Nephron progenitor cell (in vitro differentiated cells): ENCODE measurements at places on chromosomes 13 and 19.

DNA sequence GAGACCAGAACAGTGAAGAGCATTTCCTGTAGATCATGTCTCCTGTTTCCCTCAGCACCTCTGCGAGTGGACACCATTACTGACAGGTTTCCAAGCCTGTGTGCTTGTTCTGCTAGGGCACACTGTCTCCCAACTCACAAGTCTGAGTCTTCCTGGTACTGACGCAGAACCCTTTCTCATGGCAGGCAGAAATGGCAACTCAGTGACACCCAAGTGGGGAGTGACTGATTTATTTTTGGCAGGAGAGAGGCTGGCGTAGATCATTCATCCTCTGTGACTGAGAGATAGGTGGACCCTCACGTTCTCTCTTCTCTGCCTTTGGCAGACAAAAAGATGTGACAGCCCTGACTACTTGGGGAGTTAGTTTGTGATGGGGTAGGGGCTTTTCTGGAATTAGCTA, 183.4 kb downstream of the RFC3 start:
- no peak for DNase-seq

- no peak for DNase-seq
Measured at GRCh38 chr13:30846311-30846710, 59.8 kb upstream of the MEDAG start.

DNA sequence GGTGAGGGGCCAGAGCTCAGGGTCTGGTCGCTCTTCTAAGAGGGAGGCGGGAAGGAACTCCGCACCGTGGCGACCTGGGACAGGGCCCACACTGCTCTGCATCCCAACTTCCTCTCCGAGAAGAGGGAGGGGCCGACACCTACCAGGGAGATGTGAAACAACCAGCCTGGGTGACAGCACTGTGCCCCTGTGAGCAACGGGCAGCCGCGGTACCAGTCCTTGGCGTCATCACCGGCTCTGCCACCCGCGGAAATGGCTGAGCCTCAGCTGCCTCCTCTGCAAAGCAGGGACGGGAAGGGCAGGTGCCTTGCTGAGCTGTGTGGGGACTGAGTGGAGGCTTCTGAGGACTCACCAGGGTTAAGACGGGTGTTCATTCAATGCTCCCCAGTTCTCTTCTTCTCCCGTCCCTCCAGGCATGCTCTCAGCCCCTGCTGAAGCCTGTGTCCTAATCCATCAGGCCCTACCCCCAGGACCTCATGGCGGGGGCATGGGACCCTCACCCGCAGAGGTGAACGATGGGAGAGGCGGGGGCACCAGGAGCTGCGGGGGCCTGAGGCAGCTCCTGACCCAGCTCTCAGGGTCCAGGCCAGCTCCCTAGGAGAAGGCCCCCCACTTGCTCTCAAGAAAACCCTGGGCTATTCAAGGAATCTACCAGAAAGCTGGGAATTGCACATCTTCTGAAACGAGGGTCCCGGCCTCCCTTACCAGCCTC, 9.3 kb downstream of the ZNF787 start:
- no peak for DNase-seq

- DNase-seq: no peak
Measured at GRCh38 chr13:51269039-51269438, 46.8 kb downstream of the FAM124A start.

DNA sequence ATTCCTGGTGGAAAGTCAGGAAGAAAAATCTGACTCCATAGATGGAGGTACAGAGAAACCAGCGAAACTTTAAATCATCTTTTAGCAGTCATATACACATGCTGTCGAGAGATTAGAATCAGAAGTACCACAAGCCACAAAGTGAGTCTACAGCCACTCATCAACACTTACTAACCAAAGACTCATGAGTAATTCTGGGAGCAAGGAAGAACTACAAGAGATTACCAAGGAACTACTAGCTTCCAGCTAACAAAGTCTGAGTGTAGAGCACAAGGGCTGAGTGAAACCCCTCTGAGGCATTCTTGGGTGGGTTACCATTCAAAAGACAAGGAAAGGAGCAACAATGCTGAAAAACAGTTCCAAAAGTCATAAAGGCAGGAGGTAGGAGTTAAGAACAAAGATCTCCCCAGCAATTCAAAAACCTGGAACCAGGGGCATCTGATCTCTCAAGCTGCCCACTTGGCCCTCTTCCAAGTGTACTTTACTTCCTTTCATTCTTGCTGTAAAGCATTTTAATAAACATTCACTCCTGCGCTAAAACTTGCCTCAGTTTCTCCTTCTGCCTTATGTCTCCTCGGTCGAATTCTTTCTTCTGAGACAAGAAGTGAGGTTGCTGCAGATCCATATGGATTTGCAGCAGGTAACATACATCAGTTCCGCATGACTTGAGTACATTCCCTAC, 13.0 kb downstream of the RBM26 start:
- no peak for DNase-seq

GRCh38 chr13:25630329-25630900, 258.6 kb downstream of the ATP8A2 start:
- DNase-seq: no peak

DNA sequence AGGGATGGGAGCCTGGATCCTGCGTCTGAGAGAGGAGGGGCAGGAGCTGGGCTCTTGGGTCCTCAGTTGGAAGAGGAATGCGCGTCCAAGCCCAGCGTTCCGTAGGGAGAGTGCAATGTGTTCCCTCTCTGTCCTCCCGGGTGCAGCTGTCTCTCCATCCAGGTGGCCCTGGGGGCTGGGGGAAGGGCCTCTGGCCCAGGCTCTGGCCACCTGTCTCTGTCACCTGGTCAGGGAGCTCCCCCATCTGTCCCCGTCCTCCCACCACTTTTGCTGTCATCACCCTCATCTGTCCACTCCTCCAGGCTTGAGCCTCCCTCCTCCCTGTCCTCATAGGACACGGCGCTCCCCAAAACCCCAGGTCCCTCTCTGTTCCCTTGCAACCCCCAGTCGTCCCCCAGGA, 3.7 kb upstream of the SBK2 start:
- DNase-seq: no peak

DNA sequence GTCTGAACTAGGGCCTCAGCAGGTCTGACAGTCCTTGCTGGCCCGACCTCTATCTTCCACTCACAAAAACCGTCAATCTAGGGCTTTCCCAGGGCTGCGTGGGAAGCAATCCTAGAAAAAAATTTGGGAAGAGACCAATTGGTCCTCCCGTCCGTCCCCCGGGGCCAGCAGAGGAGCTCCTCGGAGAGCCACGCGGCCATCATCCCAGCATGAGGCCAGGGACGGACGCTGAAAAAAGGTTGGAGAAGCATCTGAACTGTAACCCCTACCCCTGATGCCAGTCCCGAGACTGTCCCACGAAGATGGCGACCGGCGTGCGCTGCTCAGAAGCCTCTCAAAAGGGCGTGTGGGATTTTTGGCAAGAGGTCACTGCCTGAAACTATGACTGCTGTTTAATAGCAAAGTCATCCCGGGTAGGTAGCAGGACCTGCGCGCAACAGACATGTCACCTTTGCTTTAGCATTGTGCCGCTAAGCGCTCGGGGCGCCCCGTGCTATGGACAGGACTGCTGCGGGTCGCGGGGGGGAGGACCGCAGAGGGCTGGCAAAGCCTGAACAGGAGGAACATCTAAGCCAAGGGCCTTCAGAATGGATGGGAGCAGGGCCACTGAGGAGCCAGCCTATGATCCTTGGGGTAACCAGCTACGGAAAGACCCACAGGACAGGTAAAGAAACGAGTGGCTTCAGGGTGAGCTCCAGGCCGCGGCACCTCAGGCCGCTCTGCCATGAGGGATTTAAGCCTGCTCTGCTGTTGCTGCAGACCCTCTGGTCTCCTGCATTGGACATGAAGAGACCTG, 10.6 kb downstream of the AKAP8 start:
- DNase-seq: no peak

DNA sequence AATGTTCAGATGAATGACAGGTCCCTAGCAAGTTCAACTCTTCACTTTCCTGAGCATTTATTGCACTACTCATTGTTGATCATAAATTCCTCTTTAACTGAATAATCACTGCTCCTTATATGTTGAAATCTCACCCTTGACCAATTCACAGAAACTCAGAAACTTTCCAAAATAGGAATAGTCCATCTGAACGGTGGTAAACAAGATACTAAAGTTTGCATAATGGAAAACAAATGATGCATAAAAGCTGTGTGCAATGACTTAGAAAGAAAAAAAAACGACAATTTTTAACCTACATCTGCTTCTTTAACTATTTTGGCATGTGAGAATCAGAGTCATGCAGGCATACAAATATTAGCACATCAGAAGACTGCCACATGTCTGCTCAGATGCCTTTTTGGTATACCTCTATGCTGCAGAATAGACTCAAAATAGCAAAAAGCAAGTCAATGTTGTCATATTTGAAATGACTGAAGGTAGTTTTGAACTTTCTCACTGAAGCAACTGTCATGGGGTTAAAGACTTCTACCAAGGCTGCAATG, 34.8 kb downstream of the SLC10A2 start:
- DNase-seq: no peak

DNA sequence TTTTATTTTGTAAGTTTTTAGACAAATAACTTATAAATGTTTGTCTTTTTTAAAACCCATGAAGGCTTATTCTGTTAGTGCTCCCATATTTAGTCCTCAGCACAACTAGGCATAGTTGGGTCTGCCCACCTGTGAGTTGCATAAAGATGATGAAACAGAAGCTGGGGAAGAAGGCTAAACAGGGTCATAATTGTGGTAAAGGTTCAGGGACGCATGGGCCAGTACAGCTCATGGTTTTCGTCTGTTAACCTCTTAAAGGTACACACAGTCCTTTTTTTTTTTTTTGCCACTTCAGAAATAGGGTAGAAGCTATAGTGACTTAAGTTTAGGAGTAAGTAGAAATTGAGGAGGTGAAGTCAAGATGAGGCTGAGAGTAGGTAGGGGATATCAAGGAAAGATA, 58.3 kb downstream of the TM9SF2 start:
- DNase-seq: no peak

DNA sequence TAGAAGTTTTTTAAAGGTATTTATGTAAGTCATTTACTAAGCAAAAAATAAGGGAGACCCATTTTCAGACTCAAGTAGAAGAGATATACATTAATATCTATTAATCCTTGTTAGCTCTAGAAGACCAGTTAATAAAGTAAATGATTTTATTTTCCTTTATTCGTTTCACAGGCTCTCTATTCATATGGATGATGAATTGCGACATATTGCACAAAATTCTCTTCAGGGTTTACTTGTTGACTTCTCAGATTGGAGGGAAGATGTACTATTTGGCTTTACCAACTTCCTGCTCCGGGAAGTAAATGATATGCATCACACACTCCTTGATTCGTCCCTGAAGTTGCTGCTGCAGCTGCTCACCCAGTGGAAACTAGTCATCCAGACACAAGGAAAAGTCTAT, 139.3 kb downstream of the FRY start:
- DNase-seq: no peak

- no peak for DNase-seq
Measured at GRCh38 chr19:31553112-31553845, 204.0 kb upstream of the TSHZ3 start.

DNA sequence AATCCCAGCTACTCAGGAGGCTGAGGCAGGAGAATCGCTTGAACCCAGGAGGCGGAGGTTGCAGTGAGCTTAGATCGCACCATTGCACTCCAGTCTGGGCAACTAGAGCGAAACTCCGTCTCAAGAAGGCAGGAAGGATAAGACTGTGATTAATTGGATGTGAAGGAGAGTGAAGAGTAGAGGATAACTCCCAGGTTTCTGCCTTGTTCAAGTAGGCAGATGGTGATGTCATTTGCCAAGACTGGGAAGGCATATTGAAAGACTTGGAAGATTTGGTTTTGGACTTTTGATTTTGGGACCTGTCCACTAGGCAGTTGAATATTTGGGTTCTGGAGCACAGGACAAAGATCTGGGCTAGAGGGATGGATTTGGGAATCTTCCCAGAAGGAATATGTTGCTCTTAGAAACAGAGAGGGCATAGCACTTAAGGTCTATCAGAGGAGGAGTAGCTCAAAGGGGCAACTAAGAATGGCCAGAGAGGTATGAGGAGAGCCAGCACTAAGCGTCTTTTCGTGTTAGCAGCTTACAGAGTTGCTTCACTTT, 20.0 kb downstream of the GARRE1 start:
- DNase-seq: no peak

DNA sequence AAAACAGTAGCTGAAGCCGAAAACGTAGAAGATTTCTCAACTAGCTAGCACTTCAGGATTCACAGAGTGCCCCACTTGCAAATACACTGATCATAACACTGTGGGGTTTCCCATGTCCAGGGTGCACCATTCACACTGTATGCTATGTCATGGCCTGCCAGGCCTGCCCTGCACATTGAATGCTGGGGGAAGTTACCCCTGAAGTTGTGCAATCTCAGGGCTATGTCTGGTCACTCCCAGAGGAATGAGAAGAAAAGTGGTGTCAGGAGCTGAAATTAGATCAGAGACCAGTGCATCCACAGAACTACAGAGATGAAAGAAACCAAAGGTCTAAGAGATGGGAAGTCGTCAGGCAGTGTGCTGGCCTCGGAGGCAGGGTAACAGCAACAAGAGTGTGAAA, 196.8 kb downstream of the RAP2A start:
- no peak for DNase-seq
